ENCODE measurements at places on chromosomes 6 and 20.

- DNase-seq, result no peak
Measured at GRCh38 chr20:32004963-32005362, 5.3 kb upstream of the CCM2L start.

DNA sequence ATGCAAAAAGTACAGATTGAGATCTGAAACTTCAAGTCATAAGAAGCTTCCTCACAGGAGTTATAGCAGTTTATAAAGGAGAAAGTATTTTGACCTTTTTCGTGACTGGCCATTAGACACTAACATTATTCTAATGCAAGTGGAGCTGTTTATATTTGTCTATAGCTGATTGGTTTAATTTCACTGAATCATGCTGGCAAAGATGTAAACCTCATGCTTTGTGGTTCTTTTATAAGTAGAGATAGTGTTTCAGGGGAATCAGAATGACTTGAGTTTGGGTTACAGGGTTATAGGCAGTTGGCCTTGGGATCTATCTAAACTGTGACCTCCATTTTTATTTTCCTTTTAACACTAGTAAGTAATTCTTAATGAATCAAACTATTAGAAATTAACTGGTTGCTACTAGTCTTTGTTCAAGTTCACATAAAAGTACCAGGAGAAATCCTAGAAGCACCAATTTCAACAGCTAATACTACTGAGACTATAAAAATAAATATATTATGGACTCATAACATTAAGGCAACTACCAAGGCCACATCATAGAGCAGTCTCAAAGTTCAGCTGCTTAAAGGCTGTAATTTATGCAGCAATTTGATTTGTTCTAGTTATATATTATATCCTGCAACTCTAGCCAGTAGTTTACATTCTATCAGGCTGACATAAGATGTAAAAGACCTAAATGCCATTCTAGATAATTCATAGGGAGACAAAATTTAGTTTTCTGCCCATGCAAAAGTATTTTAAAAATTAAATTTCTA, 94.0 kb downstream of the RNGTT start:
- DNase-seq, result no peak

DNA sequence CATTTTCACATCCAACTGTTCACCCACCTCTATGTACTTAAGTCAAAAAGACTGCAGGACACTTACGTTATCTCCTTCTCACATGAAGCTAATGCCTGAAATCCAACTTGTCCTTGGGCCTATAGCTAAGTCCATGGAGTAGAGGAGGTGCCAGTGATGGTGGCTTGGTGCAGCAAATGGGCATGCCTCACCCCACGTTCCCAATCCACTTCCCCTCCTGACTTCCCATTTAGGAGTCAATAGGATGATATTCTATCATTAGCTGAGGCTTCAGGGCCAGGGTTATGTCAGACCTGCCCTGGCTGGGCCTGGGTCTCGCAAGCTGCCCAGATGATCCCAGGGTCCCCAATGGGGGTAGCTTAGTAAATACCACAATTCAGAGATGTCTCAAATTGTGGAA, 410.4 kb downstream of the MAFB start:
- no peak for DNase-seq

DNA sequence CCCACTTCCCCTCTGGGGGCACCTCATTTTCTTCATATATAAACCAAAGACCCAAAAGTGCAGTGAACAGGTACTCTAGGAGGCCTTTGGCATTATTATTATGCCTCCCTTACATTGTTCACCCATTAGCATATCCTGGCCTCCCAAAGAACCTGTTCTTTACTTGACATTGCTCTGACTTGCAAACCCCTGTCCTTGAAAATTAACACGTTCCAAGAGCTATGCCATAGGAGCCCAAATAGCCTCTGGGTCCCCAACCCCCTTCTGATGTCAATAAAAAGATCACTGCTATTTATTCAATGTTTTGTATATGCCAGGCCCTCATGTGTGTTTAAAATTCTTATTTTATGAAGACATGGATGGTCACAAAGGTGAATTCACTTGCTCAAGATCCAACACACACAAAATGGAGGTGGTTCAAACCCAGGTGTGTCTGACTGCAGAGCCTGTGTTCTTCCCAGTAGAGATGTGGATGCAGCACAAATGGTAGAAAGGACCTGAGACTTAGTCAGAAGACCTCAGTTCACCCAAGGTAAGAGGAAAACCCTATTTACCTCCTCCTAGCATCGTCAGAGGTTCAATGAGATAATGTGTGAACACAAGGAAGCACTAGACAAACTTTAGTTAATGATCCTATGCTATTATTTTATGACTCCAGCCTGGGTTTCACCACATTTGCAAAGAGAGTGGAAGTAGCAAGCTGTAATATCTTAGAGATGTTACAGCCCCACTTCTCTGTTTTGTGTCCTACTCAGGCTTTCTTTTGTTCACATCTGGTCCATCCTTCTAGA, 36.6 kb downstream of the BCL2L1 start:
- no peak for DNase-seq

- DNase-seq, result no peak
Measured at GRCh38 chr6:132614554-132614953, 9.5 kb downstream of the TAAR2 start.

DNA sequence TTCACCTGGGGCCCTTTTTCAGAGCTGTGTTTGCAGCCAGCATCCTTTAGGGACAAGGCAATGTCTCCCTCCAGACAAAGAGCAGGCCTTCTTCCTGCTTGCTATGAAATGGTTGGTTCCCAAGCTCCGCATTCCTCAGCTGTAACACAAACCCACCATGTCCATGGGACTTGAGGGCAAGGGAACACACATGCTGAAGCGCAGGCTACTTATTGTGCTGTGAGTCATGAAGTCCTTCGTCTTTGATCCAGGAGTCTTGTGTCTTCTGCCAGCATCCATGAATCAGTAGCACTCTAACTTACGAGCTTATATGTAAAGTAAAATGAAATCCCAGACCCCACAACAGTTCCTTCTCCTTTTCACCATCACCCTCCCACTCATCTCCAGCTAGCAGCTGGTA, 59.0 kb downstream of the ANKRD60 start:
- no peak for DNase-seq

- no peak for DNase-seq
Measured at GRCh38 chr6:154491567-154492470, 18.7 kb downstream of the CNKSR3 start.

GRCh38 chr6:11439017-11439420, 98.5 kb upstream of the TMEM170B start:
- DNase-seq, result no peak

DNA sequence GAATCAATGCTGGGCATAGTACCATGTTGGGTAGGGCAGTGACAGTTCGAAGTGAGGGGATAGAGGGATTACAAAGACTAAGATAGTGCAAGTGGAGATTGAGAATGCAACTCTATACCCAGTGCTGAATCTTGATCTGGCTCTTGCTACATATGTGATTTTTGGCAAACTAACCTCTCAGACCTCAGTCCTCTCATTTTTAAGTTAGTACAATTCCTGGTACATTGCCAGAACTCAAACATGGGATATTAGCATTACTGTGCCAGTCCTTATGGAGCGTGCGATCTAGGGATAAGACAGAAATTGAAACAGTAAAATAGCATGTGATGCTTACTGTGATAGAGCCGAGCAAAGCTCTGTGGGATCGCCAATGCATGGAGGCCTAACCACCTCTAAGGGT, 188.4 kb downstream of the MTFR2 start:
- no peak for DNase-seq

DNA sequence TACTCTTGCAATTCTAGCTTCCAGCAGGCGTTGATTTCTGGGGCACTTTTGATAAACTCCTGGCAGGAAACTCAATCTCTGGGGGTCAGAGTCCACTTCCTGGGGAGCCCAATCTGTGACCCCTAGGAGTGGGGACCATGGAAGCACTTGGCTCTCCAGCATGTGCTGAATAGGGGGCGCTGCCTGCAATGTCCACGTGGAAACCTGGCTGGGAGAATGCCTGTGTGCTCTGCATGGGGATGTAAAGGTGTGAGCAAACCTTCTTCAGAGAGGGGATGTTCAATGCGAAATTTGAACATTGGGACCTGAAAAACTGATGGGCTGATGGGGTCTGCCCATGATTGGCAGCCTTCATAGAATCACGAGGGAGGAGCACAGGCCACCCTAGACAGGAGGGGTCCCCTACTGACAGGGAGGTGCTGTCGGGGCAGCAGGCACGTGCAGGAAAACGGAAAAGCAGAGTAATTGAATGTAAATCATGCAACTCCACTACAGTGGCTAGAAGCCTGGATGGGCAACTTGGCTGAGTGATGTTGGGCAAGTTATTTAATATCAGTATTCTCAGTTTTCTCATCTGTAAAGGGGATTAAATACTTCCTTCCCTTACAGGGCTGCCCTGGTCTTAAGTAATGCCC, 47.8 kb downstream of the CEP43 start:
- DNase-seq, result no peak

- DNase-seq, result no peak
Measured at GRCh38 chr6:42105156-42105648, 37.2 kb downstream of the C6orf132 start.

DNA sequence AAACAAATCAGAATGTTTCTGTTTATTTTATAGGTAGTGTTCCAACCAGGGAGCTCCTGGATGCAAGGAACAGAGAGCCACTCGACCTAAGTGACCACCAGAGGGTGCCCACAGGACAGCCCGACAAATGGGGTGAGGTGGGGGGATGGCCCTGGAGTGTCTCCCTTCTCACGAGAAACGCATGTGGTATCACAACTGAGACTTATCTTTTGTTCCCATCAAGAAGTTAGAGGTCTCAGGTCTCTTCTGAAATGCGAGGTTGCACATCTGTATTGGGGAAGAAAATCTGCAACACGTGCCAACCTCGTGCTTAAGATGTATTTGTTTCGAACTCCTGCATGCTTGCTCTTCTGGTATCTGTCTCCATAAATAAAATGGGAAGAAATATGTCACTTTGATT, 104.0 kb downstream of the ISM1 start:
- no peak for DNase-seq

DNA sequence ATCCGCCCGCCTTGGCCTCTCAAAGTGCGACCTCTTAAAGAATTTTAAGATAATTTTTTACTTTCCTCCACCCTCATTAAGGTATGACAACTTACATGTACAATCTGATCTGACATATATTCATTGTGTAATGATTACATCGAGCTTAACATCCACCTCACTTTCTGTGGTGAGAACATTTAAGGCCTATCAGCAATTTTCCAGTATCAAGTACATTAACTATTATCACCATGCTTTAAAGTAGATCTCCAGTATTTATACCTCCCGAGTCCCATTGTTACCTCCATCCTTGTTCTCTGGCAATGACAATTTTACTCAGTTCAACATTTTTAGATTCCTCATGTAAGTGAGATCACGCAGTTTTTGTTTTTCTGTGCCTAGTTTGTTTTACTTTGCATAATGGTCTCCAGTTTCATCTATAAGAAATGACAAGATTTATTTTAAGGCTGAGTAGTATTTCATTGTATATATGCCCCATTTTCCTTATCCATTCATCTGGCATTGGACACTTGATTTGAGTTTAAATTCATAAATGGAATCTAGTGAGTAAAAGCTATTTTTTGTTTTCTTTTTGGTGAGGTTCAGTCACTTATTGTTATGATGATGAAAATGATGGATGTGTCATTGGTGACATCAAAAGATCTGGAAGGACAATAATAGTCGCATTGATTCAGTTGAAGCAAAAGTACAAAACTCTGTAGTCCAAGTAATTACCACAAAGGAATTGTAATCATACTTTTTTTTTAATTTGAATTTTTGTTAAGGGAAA, 87.0 kb downstream of the OR2B2 start:
- no peak for DNase-seq

DNA sequence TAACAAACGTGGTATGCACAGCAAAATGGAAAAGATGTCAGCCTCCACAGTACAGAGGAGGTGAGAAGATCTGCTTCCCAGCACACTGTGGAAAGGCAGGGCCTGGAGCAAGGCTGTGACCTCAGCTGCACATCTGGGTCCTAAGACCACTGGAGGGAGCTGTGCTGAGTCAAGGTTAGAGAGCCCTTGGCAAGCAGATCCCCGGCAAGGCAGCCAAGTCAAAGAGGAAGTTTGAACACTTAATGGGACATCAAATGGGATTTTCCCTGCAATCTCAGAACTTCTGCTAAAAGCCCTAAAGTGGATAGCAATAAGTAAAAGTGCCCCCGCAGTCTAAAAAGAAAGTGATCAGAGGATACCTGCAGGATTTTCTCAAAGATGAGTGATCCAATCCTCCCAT, 39.5 kb downstream of the UNC5CL start:
- no peak for DNase-seq

DNA sequence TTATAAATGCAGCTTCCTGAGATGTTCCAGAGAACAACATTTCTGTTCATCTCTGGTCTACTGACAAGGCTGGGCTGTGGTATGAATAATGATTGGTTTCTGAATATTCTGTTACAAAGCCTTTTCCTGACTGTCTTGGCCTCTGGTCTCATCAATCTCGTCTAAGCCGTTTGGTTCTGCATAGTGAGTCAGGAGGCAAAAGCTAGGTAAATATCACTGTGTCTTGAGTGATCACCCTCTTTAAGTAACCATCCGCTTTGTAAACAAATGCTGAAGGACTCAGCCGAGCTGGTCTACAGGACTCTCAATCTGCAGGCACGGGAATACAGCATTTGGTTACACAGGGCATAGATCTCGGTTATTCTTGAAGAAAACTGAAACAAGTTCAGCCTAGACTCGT, 511.9 kb downstream of the KIF16B start:
- no peak for DNase-seq

DNA sequence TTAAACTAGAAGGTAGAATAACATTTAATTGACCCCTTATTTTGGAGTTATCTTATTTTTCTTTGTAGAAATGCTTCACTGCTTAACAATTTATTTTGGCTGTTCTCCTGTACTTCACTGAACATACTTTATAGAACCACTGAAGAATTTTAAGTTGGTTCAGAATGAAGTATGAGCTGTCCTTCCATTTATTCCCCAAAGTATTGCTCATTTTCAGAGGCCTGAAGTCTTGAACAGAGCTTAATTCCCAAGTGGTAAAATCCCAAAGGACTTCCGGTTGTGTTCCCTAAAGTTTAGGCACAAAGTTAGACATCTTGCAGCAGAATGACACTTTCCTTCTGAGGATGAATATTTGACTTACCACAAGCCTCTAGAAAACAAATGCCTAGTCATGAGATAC, 233.3 kb downstream of the TINAG start:
- DNase-seq, result no peak

DNA sequence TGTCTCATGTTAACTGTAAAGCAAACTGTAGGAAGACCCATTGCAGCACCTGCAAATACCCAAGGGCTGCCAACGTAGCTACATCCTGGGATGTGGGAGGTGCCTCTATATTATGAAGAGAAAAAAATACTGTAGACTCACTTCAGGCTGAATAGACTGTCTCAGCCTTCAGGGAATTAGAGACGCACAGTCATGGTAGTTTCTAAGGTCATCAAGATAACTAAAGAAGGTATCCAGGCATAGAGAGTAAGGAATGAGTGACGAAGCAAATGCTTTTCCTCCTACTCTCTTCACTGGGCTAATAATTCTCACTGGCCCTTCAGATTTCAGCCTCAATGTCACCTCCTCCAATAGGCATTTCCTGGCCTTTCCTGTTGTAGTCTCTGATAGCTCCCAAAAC, 121.6 kb upstream of the ECI2 start:
- no peak for DNase-seq
